Foreskin keratinocyte (primary cell): ENCODE measurements at places on chromosomes 1 and 21.
A peak's percentile ranks its signal among the peaks of the same experiment; 100 is the strongest.

GRCh38 chr1:199394856-199395255, 632.7 kb upstream of the NR5A2 start:
- peak; percentile 18 for DNase-seq

- no peak for DNase-seq
These were observed 26.0 kb upstream of the CNTN2 start for GRCh38 chr1:205017001-205017400.

DNA sequence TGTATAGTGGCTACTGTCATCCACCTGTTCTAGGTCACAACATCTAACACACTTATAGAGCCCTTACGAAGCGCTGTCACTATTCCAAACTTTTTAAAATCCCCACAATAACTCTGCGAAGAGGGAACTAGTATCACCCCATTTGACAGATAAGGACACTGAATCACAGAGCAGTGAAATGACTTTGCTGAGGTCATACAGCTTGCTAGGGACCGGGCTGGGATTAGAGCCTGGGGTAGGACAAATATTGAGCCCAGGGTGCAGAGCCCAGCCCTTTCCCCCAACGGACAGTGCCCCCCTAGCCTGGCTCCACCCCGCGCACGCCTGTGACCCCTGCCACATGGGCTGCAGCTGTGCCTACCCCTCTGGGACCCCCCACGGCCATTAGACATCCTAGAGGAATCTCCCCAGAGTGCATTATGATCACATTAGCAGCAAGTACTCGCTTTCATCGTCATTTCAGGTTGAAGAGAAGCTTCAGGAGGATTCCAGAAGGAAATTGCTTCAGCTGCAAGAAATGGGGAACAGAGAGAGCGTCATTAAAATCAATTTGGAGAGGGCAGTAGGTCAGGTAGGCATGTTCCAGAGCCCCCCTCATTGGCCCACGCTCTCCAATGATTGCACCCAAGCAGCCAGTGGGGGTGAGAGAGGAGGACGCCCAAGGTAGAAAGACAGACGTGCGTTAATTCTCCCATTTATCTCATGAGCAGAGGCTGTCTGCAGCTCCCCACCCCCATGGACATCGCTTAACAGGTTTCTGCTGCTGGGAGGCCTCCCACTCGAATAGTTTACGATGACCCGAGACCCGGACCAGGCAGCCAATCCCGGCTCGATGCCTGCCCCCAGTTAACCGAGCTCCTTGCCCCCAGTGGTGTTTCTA, 77.2 kb downstream of the FHAD1 start:
- no peak for DNase-seq

- peak; percentile 26 for DNase-seq
These were observed 112.3 kb upstream of the NFIA start for GRCh38 chr1:60969971-60970509.

GRCh38 chr1:203025686-203026030, 633 bp upstream of the PPFIA4 start:
- DNase-seq: no peak

DNA sequence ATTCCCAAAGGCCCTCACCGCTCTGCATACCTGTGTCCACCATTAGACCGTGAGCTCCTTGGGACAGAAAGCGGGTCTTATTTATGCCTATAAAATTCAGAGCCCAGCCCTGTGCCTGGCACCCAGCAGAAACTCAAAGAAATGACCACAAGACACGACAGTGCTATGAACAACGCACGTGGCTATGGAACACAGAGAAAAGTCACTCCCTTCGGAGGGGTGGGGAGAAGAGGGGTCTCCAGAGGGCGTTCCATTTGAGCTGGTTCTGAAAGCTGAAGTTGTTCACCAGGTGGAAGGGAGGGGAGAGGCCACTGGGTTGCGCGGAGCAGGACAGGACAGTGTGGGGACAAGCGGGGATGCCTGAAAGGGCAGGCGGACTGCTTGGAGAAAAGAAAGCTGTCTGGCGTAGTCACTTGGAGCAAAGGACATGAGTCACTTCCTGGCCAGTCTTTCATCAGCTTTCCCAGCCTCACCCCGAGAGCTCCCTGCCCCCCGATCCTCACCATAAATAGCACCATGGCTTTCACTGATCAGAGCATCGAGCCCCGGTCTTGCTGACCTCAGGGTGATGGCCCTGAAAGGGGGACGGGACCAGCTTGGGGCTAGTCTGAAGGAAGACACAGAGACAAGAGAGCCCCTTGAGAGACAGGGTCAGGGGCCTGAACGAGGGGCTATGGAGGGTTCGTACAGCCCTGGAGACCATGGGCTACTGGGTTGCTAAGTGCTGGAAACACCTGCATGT, 28.5 kb downstream of the ECE1 start:
- peak; percentile 65 for DNase-seq

- DNase-seq: no peak
These were observed 91.9 kb downstream of the GTF2B start for GRCh38 chr1:88799491-88799890.

DNA sequence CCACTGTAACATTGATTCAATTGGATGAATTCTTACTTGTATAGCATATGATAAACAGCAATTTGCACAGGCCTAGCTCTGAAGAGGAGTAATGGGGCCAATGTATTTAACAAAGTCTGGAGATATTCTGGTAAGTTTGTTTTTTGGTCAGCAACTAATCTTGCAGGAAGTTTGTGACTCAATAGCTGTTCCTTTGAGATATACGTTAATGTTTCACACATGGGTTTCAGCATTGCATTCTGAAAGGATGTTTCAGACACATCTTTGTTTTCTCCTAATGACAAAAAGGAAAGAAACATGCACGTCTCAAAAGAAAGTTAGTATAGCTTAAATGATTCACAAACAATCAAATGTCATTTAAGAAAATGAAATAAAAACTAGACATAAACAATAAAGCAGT, 49.0 kb downstream of the LTN1 start:
- DNase-seq: no peak

- DNase-seq: no peak
These were observed 69.1 kb downstream of the DISC1 start for GRCh38 chr1:231695439-231696255.

- no peak for DNase-seq
These were observed 30.6 kb downstream of the HYI start for GRCh38 chr1:43422995-43423671.

DNA sequence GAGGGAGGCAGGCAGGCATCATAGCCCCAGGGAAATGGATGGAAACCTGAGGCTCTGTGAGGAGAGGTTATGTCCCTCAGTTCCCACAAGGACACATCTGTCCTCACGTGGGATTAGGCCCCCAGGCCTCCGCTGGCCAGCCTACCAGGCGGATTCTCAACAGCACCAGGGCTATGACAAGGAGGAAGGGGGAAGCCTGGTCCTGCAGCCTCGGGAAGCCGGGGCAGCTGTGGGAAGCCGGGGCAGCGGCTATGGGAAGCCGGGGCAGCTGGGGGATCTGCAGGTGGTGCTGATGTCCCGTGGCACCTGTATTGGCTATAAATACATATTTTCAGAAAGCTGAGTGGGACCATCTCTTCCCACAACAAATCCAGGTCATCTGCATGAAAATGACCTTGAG, 19.7 kb downstream of the BSND start:
- DNase-seq: no peak

DNA sequence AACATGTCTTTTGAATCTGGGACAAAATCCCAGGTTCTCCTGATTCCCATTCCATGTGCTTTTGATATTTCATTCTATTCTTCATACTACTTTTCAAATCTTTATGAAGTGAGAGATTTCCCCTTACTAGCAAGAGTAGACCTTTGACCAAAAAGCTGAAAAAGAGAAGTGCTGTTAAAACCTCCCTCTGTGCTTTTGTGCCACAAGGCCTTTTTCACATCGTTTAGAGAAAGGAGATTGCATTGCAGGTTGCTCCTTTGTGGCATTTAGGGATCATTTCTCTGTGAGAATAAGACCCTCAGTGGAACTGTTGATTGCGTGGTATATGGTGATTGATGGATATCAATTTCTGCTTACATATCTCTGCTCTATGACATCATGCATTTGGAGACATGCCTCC, 148.8 kb downstream of the TGFB2 start:
- no peak for DNase-seq

- peak; percentile 44 for DNase-seq
These were observed 156.9 kb upstream of the NBPF11 start for GRCh38 chr1:148308832-148309458.

DNA sequence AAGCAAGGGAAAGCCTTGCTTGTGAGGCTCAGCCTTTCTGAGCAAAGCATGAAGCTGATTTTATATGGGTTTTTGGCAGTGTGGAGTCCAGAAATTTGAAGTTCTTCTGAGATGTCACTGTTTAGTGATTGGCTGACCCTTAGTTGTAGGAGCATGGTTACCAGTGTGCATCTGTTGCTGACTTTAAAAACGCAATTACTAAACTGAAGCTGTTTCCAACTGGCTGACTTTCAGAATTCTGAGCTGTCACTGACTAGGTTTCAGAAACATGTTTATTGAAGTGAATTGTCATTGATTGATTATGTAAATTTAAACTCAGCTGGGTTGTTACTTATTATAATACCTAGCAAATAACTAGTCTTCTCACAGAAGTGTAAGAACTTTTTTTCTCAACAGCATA, 89.4 kb downstream of the PDE4B start:
- DNase-seq: no peak
